NCI-H345 (cell line): ENCODE measurements at places on chromosomes 6 and 20.

DNA sequence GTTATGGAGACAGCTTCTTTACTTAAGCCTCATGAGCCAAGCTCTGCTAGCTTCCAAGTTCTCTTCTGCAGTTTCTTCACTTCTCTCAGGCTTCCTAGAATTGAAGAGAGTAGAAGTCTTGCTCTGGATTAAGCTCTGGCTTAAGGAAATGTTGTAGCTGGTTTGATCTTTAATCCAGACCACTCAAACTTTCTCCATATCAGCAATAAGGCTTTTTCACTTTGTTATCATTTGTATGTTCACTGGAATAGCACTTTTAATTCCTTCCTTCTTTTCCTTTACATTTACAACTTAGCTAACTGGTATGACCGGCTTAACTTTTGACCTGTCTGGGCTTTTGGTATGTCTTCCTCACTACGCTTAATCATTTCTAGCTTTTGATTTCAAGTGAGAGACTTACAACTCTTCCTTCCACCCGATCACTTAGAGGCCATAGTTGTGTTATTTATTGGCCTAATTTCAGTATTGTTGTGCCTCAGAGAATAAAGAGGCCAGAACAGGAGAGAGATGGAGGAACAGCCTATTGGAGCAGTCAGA, 236.6 kb upstream of the BMP2 start:
- no peak for DNase-seq

DNA sequence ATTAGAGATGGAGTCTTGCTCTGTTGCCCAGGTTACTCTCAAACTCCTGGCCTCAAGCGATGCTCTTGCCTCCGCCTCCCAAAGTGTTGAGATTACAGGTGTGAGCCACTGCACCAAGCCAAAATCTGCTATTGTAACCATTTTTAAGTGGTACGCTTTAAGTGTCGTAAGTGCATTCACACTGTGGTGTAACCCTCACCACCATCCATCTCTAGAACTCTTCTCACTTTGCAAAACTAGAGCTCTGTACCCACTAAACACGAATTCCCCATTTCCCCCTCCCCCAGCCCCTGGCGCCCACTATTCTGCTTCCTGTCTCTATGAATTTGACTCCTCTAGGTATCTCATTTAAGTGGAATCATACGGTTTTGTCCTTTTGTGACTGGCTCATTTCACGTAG, 2.8 kb upstream of the FAM83C start:
- no peak for DNase-seq

GRCh38 chr20:18324596-18325089, 36.3 kb downstream of the ZNF133 start:
- DNase-seq = no peak

DNA sequence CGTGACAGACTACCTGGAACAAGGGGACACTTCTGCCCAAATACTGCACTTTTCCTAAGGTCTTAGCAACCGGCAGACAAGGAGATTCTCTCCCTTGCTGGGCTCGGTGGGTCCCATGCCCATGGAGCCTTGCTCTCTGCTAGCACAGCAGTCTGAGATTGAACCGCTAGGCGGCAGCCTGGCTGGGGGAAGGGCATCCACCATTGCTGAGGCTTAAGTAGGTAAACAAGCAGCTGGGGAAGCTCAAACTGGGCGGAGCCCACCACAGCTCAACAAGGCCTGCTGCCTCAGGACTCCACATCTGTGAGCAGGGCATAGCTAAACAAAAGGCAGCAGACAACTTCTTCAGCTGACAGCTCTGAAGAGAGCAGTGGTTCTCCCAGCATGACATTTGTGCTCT, 87.8 kb upstream of the ASCC3 start:
- no peak for DNase-seq

- no peak for DNase-seq
Measured at GRCh38 chr6:116556065-116556464, 2.5 kb downstream of the CALHM4 start.

DNA sequence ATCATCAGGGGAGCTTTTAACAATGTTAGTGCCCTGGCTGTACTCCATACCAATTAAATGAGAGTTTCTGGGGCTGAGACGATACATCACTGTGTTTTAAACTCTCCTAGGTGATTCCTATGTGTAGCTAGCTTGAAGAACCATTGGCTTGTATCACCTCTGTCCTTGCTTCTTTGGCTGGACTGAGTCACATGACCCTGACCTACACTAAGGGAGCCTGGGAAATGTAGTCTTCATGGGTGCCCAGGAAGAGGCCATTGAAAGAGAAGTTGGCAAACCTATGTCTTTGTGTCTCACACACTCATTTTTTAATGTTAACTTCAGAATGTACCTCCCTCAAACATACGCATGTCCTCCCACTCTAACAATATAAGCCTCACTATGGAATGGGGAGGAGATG, 506.6 kb downstream of the DHX35 start:
- DNase-seq = no peak

DNA sequence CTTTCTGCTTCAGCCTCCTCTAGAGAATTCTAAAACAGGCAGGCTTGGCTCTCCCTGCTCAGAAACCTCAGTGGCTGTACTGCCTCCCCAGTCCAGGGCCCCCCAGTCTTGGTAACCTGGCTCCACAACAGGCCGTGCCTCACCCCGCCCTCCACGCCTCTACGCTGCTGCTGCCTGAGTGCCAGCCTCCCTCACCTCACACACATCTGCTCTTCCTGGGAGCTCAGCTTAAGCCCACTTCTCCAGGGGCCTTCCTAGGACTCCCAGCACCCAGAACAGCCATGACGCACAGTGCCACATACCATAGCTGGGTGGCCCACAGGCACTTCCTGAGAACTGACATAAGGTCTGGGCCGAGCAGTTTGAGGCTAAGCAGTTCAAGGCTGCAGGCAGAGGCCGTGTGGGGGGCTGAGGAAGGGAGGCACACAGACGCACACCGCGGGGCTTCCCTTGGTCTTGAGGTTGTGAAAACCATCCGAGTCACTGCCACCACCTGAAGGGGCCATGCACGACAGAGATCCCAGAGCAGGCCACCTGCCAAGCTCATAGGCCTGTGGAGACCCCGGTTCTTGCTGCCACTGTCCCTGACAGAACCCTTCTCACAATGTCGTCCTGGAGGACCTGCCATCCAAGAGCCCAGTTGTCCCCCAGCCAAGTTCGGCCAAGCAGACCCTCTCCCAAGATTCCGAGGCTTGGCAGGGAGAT, 42.6 kb downstream of the DSTN start:
- no peak for DNase-seq

DNA sequence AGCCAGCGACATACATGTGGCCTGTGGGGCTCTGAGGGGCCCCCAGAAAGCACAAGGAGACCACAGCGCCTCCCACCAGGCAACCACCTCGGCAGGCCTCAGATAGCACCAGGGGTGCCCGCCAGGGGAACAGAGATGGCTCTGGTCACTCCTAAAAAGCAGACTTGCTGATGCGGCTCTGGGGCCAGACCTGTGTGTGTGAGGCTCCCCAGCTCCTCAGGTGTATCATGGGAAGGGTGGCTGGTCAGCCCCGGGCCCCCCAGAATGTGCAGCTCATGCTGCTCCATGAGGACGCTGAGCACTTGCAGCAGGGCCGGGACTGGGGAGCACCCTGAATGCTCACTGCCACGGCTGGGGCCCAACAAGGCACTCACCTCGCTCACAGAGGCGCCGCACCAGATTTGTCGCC, 60.2 kb downstream of the PYGB start:
- DNase-seq = no peak

DNA sequence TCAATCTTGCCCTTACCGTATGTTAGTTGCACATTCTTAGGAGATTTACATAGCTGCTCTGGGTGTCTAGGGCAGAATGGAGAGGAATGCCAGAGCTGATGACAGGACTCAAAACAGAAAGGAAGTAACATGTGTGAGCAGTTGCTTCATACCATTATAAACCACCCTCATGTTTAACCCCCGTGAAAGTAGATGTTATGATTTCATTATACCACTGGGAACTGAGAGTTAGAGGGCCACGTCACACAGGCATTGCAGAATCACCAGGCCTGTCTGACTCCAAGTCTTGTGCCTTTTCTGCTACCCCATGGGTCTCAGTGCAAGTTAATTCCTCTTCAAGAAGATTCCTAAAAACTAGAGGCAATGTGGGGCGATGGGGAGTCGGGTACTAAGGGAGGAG, 23.5 kb upstream of the SIM1 start:
- no peak for DNase-seq

DNA sequence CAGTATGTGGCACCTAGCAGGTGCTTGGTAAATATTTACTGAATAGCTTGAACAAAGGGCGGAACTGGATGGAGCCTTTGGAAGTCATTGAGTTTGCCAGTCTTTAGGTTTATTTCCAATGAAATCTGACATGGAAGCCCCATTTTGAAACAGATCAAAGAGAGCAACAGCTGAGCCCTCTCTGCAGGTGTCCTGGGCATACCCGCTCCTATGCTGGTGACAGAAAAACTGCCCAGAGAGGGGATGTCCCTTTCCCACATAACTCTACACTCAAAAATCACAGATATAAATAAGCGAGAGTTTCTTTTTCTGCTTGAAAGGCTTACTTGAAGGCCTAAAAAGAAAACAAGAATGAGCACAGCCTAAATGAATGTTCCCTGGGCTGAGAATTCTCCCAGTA, 53.0 kb upstream of the RALY start:
- DNase-seq = peak; percentile 92

DNA sequence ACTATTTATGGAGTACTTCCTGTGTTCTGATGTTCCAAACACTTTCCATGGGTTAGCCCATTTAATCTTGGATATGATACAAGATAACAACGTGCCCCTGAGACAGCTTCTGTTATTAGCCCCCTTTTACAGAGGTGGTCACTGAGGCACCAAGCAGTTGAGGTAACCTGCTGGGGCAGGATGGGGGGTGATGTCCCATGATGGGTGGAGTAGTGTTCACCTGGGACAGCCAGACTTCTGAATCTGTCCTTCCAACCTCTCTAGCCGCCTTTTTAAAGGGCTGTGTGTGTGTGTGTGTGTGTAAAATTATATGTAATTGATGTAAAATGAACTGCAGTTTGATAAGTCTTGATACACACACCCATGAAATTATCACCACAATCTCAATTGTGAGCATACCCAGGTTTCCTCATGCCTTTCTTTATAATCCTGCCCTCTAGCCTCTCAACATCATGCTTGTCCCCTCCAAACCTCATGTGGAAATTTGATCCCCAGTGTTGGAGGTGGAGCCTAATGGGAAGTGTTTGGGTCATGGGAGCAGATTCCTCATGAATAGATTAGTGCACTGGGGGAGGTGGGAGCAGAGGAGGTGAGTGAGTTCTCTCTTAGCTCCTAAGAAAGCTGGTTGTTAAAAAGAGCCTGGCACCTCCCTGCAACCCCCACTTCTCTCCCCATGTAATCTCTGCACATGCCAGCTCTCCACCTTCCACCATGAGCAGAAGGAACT, 39.2 kb downstream of the PLAGL2 start:
- DNase-seq = no peak

DNA sequence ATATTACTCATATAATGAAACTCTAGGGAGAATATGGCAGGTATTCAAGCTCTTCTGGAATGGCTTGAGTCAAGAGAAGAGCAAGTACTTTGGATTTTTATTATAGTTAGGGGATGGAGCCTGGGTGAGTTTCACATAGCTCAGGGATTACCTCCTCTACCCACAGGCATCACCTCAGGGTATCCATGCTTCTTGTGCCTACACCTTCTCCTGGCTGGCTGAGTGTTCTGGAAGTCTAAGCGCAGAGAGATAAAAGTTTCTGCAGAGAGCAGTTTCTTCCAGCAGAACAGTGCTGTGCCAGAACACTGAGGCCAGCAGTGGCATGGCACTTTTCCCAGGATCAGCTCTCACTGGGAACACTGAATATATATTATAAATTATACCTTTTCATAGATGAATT, 199.7 kb upstream of the KCNQ5 start:
- DNase-seq = no peak

DNA sequence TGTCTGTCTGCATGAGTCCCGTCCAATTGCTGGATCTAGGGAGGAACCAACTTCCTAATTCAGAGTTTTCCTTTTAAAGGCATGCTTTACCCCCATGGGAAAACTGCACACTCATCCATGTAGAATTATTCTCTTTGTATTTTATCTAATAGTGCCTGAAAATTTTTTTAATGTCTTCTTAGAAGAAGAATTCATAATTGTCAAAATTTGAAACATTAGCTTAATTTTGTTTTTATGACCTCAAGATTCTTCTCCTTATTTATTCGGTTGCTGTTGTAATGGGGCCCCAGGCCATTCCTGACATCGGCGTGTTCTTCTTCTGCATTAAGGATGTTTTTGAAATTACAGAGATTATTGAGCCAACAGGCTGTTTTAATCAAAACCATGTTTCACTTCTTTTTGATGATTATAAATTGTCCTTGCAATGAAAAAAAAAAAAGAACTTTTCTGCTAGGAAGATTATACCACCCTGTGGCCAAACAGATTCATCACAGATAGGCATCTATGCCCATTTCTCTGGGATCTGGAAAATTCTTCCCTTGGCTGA, 100.3 kb downstream of the ZNF217 start:
- no peak for DNase-seq

GRCh38 chr6:37207903-37208456, 38.0 kb downstream of the PIM1 start:
- DNase-seq = peak; percentile 81

GRCh38 chr20:39660226-39660625, 698.1 kb downstream of the DHX35 start:
- no peak for DNase-seq
